Activated T-helper 1 cell treated with anti-CD3 and anti-CD28 coated beads, Interleukin-2, amount 50 U/mL, for 16 hours (primary cell): ENCODE measurements at places on chromosomes 2 and 18.

- DNase-seq, result no peak
Observed at GRCh38 chr2:205461169-205461568, 221.1 kb upstream of the NRP2 start.

DNA sequence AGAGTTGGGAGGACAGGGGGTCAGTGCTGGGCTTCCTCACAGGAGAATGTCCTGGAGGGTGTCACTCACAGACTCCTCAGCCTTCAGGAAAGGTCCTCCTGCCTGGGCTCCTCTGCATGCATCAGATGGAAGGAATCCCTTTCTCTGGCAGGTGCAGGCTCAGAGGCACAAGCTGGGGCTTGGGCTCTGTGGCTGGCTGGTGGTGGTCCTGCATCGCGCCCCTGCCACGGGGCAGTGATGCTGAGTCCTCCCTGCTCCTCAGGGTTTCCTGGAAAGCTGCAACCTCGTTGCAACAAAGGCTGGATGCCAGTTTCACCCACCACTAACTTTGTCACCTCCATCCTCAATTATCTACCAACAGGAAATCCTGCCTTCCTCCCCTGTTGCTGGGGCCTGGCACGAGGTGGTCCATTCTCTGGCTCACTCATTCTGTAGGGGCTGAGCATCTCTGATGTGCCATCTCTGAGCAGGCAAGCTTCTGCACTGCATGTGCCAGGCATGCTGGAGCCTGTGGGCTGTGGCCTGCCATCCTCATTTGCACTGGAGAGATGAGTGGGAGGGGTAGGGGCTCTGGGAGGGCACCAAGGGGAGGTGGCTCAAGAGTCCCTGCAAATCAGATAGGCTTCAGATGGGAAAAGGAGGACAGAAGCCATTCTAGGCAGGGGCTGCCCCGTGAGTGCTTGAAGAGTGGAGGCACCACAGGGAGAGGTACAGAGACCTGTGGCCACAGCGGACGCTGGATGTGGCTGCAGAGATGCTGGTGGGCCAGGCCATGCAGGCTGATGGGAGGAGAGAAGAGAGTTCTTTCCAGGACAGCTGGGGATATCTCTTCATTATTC is 272.6 kb upstream of the HS6ST1 start:
- no peak for DNase-seq

DNA sequence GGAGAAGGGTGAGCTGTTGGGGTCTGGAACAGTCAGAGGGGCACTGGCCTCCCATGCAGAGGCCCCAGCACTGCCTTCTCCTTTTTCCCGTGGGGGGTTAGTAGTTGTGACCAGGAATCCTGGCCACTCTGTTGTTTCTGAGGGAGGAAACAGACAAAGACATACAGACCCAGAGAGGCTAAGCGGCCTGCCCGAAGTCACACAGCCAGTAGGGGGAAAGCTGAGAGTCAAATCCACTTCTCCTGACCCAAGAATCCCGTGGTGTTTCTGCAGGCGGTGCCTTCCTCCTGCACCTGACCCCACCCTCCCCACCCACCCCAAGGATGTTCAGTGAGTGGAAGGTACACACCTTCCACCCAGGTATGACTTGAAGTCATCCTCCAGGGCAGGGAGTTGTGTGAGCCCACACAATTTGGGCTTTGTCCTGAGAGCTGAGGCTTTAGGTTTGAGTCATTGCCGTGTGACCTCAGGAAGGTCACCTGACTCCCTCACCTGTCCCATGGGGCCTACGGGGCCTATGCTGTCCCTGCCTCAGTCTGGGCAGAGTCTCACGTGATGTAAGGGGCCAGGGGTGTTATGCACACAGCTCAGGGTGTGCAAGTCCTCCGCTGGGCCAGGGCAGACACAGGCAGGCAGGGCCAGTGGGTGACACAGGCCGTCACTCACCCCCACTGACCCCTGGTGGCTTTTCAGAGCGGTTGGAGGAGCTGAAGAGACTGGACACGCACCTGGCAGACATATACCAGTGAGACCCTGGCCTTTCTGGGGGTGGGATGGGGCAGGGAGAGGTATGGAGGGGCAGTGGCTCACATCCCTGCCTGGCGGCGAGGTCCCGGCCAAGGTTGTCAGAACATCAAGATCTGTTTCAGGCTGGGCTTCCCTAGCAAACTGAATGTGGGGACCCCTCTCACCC is 5.0 kb downstream of the NT5DC4 start:
- DNase-seq, result no peak

DNA sequence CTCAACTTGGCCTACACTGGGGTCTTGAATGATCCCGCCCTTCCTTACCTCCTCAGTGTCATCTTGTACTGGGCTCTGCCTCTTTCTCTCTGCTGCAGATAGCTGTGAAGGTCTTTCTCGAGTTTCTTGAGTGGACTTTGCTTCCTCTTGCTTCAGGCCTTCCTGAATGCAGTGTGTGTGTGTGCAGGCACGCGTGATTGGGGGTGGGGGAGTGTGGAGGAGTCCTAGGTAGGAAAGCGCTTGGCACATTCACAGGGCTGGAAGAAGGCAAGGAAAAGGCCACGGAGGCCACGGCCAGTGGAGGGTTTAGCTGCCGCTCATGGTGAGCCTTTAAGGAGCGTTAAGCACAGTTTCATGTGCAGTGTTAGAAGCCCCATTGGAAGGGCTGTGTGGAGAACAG is 5.5 kb downstream of the RALB start:
- no peak for DNase-seq

- no peak for DNase-seq
Observed at GRCh38 chr2:73035899-73036711, 35.4 kb downstream of the SFXN5 start.

- DNase-seq, result no peak
Observed at GRCh38 chr2:42503291-42503690, 9.5 kb upstream of the KCNG3 start.

- DNase-seq, result no peak
Observed at GRCh38 chr2:113972766-113973165, 82.9 kb downstream of the ACTR3 start.

GRCh38 chr2:96449174-96449573 is 56.0 kb downstream of the NEURL3 start:
- DNase-seq, result no peak

DNA sequence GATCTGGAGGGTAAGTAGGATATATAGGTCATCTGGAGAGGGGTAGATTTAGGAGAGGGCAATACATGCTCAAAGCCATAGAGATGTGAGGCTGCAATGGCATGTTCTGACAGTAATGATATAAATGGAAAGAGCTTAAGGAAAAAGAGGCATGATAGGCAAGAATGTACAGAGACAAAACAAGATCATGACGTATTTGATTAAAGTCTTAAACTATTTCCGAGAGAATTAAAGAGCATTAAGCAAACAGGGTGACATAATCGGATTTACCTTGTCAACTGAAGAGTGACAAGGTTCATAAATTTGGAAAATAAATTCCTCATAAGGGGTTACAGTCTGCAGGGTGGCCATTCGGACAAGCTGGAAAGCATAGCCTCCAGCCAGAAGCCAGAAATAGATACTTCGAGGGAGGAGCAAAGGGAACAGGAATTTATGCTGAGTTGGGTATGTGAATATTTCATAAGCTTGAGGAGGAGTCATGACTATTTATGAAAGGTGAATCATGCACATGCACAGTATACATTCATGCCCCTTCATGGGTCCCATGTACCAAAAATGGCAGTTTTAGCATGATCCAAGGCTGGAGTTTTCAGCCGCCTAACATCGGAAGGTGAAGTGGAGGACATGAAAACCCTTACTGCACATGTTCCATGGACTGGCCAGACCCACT is 396.2 kb upstream of the VWC2L start:
- DNase-seq, result no peak

GRCh38 chr2:239379641-239380170 is 21.1 kb downstream of the HDAC4 start:
- DNase-seq, result no peak

DNA sequence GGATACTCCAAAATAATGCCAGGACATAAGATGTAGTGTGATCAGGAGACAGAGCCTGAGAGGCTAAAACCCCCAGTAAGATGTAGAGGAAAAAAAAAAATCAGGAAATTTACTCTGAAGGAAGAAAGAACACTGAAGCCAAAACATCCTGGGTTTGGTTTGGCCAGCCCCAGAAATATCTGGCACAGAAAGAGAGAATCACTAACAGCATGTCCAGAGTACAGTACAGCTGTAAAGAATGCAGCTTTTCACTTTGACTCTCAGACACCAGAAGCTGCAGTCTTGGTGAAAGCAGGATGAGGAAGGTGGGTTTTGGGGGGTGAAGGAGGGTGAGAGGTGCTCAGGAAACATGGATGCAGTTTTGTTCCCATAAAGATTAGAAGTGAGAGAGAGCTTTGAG is 1577.7 kb upstream of the ACVR2A start:
- DNase-seq, result no peak

DNA sequence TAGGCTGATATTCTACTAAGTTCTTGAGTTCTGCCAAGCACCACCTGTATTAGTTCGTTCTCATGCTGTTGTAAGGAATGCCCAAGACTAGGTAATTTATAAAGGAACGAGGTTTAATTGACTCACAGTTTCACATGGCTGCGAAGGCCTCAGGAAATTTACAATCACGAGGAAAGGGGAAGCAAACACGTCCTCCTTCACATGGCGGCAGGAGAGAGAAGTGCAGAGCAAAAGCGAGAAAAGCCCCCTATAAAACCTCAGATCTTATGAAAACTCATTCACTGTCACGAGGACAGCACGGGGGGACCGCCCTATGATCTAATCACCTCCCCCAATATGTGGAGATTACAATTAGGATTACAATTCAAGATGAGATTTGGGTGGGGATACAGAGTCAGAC is 47.7 kb upstream of the YWHAQ start:
- DNase-seq, result no peak

GRCh38 chr2:43759195-43759594 is 14.6 kb upstream of the DYNC2LI1 start:
- no peak for DNase-seq

DNA sequence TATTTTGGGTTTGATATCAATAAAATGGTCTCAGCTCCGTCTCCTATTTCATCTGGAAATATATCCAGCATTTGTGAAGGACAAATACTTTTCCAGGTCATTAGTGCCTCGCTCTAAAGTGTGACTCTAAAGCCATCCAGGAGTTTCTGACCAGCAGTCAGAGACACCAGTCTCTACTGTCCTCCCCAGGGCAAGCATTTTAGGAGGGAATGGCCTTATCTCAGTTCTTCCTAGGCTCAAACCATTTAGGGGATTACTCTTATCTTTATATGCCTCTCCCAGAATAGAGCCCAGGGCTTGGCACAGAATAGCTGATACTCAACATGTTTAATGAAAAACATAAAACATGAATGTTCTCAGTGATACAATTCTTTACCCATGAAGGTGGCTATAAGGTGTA is 187.6 kb downstream of the NAPG start:
- DNase-seq, result no peak

GRCh38 chr2:241810307-241811200 is 1.6 kb downstream of the NEU4 start:
- DNase-seq, result no peak

DNA sequence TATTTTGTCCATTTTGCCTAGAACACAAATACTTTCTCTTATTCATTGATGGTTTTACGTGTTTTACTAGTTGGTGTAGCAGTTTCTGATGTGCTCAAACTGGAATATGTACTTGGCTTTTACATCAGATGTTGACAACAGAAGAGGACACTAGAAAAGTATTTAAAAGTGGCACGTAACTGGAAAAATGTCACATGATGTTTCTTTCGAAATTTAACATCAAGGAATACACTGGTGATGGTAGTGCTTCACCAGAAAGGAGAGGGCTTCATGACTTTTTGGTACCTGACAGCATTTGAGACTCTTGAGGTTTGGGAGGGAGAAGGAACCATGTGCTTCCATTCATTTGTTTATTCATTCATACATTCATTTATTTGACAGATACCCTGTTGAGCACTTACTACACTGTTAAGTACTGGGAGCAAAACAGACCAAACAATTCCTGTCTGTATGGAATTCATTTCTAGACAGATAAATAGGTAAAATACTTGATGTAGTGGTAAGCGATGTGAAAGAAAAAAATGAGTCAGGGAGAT is 1.5 kb downstream of the GIGYF2 start:
- no peak for DNase-seq

GRCh38 chr2:12597610-12598009 is 119.1 kb upstream of the TRIB2 start:
- no peak for DNase-seq

- DNase-seq, result no peak
Observed at GRCh38 chr2:141889788-141890187, 241.0 kb downstream of the LRP1B start.

GRCh38 chr18:10010611-10011015 is 96.8 kb downstream of the VAPA start:
- no peak for DNase-seq

GRCh38 chr2:102664471-102664909 is 45.1 kb downstream of the SLC9A2 start:
- DNase-seq, result peak; percentile 14

DNA sequence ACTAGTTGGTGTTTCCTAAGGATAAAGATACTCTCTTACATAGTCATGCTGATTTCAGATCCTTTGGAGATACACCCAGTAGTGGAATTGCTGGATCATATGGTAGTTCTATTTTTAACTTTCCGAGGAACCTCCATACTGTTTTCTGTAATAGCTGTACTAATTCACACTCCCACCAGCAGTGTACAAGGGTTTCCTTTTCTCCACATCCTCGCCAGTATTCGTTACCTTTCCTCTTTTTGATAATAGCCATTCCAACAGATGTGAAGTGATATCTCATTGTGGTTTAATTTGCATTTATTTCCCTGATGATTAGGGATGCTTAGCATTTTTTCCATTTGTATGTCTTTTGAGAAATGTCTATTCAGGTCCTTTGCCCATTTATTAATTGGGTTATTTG is 34.0 kb downstream of the ACTR2 start:
- no peak for DNase-seq

DNA sequence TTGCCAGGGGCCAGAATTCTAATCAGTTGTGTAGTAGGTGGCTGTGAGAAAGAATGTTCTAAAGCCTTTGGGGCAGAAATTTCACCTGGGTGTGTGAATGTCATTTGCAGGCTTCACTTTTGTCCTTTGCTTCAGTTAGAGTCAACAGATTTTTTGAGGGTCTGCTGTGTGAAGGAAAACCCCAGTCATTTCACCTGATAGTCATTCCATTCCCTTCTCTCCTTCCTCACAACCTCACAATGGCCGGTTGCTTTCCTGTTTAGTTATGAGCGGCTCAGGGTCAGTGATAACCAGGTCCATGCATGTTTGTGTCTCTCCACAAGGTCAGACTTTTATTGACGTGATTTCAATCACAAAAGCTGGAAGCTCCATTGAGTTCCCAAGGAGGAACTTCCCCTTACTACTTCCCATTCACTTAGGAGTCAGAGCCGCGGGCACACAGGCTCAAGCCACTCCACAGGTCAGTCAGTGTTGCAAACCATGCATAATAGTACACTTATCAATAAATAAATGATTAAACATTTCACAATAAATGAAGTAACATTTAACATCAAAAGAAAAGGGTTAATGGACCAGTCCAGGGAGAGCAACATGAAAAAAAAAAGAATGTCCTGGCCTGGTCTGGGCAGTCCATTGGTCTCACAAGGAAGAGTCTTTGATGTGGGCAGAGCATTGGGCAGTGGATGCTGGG is 74.3 kb downstream of the NPAS2 start:
- DNase-seq, result no peak

GRCh38 chr2:195594248-195594647 is 62.8 kb upstream of the SLC39A10 start:
- DNase-seq, result no peak
